ENCODE measurements at places on chromosomes 2 and 18. TPM values are rescaled to one million over a fixed set of nuclear protein-coding genes. Genes with fewer than 3 reads are reported as not detected.
A peak's percentile ranks its signal among the peaks of the same experiment; 100 is the strongest.

Gene GAREM1
- 2.9 TPM for total RNA-seq

GRCh38 chr2:174572556-174572955 is 25.0 kb downstream of the WIPF1 start:
- DNase-seq: no peak

- DNase-seq: peak; percentile 37
These were observed 246.8 kb downstream of the HDAC4 start for GRCh38 chr2:239153806-239154591.

GRCh38 chr2:224952936-224953657 is 89.2 kb downstream of the DOCK10 start:
- DNase-seq: no peak

GRCh38 chr2:170123593-170123992 is 54.4 kb upstream of the MYO3B start:
- no peak for DNase-seq

DNA sequence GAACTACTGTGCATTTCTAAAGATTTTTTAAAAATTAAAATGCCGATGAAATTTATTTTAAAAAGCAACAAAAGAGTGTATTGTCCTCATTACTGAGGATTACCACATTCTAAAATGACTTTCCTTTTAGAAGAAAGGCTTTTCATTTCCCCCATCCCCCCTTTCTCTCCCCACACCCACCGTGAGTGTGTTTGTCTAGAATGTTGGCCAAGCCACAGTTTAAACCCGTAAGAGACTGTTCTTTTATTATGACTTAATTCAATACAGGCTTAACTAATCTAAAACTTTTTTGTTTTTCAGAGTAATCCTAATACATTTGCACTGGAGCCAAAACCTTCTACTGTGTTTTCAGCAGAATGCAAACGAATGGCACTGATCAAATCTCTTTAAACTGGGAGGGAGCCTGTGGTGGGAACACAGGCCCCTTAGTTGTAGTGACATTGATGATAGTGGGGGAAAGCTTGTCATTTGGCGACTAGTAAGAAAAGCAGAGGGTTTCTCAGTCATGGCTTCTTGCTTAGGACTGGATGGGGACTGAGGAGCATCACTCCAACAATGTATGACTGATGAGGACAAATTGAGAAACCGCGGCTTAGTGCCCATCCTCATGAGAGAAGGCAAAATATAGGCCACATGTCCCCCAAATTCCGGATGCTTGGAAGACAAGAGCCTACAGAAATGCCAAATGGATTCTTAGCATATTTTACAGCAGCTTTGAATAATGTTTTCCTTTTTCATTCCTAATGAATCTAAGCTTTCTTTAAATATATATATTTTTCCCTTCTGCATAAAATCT is 154.0 kb upstream of the SMIM21 start:
- peak; percentile 13 for DNase-seq

Gene ERMN
- not detected for total RNA-seq

DNA sequence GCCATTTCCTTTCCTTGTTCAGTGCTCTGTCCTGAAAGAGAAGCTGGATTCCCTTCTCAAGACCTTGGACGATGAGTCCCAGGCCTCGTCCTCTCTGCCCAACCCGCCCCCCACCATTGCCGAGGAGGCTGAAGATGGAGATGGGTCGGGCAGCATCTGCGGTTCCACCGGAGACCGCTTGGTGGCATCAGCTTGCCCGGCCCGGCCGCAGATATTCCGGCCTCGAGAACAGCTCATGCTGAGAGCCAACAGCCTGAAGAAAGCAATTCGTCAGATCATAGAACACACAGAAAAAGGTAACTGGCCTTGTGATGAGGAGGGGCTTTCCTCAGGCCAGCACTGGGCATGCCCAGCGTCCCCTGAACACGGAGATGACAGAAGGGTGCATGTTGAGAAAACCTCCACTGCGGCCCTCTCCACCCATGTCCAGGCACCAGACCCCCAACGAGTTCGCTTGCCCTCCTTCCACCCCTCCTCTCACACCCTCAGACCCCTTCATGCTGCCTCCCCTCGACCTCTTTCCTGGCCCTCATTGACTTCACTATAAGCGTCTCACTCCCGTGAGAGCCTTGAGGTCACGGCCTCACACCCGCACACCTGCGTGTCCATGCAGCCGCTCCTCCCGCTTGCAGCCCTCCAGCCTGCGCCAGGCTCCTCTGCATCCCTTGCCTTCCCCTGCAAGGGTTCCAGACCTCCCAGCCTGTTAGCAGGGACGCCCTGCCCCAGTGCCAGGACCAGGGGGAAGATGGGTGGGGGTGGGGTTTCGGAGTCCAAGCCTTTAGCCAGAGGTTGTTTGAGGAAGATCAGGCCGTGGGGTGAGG is 95.0 kb downstream of the DGKD start:
- peak; percentile 23 for DNase-seq

DNA sequence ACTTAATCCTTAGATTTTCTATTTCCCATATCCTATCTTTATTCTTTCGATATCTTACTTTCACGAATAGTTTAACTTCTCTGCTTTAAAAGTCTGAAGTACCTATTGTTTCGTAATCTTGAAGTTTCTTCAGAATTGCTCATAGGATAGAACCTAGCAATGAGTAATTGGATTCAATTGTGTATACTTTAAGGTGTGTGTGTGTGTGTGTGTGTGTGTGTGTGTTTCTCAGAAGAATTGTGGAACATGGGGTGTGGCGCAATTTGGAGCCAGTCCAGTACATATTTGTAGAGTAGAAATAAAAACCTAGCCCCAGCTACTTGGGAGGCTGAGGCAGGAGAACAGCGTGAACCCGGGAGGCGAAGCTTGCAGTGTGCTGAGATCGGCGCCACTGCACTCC is 897.6 kb downstream of the BCL11A start:
- DNase-seq: no peak

DNA sequence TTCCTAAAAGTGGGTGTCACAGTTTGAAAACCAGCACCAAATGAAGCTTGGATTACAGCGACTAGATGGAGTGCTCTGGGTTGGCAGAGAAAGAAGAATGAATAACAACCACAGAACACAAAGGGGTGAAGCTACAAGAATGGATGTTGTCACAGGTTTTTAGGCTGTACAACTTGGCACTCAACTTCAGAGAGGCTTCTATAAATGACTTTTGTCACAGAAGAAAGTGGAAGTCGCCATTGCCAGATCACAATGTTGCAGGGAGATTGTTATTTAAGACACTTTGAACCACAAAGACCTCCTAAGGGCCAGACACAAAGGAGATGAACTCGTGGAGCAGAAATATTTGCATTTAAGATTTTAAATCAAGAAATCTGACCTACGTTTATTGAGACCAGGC is 354.2 kb downstream of the CDH7 start:
- no peak for DNase-seq

Data from SJSA1 (cell line).